ENCODE measurements at places on chromosomes 1 and 21. TPM values are rescaled to one million over a fixed set of nuclear protein-coding genes. Genes with fewer than 3 reads are reported as not detected.

The PTAFR gene
- polyA plus RNA-seq = 347 TPM

The DCLRE1B gene
- polyA plus RNA-seq = 3.0 TPM

The BARHL2 gene
- polyA plus RNA-seq = not detected

The C1orf115 gene
- 0.33 TPM for polyA plus RNA-seq

The NME7 gene
- 1.4 TPM for polyA plus RNA-seq

The BECN2 gene
- polyA plus RNA-seq = not detected

The SHCBP1L gene
- not detected for polyA plus RNA-seq

The LCE2B gene
- polyA plus RNA-seq = not detected

The CTH gene
- polyA plus RNA-seq = 0.28 TPM

The FCMR gene
- 3.0 TPM for polyA plus RNA-seq

The AMIGO1 gene
- 0.05 TPM for polyA plus RNA-seq

The NBPF8 gene
- polyA plus RNA-seq = 0.32 TPM

The FAM229A gene
- not detected for polyA plus RNA-seq

The CA6 gene
- not detected for polyA plus RNA-seq

The IL12RB2 gene
- not detected for polyA plus RNA-seq

The KRTAP10-7 gene
- not detected for polyA plus RNA-seq

The CLDN17 gene
- not detected for polyA plus RNA-seq

The CRYBG2 gene
- 0.39 TPM for polyA plus RNA-seq

The TENT5C gene
- polyA plus RNA-seq = 0.20 TPM

The GOLT1A gene
- polyA plus RNA-seq = not detected

The BRDT gene
- polyA plus RNA-seq = not detected

The COL24A1 gene
- not detected for polyA plus RNA-seq

The OR2T29 gene
- polyA plus RNA-seq = not detected

The BRINP3 gene
- polyA plus RNA-seq = not detected

The RSPH1 gene
- not detected for polyA plus RNA-seq
